Stimulated activated naive CD4-positive, alpha-beta T cell treated with Interleukin-2 at 50 U/mL for 16 hours (primary cell): ENCODE measurements at places on chromosomes 5 and 9.

- DNase-seq, result no peak
Observed at GRCh38 chr5:91171322-91171721, 211.8 kb downstream of the ARRDC3 start.

DNA sequence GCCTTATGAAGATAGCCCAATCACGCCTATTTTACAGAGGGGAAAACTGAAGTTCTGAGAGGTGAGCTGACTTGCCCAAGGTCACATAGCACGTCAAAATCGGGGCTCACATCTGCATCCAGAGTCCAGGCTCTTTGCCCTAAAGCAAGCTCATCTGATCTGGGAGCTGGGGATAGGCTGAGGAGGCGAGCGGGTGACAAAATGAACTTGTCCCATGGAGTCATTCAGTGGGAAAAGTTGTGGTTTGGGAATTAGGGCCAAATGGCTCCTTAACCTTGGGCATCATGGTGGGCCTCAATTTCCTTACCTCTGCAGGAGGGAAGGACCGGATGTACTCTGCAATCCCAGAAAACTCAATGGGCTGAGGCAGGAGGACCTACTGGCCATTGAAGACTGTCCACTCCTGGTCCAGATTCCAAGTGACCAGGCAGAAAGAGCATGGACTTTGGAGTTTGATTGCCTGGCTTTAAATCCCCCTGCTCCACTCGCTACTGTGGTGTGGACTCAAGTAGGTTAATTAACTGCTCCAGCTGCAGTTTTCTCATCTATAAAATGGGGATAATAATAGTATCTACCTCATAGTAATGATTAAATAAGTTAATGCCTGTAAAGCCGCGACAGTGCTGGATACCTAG is 160.4 kb downstream of the RGS3 start:
- no peak for DNase-seq

DNA sequence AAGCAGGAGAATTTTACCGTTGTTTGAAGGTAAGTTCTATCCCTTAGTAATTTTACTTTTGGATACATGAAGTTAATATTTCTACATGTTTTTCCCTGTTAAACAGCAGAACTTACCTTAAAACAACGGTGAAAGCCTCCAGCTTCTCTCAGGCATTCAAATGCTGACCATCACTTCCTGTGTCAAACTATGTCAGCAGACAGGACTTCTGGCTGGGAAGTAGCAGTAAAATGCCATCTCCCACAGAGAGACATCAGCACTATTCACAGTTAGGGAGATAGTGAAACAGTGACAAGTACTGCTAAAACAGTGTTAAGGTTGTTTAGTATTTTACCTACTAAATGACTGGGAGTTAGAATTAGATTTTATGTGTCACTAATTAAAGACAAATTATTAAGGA is 34.2 kb upstream of the GOLGA1 start:
- no peak for DNase-seq

DNA sequence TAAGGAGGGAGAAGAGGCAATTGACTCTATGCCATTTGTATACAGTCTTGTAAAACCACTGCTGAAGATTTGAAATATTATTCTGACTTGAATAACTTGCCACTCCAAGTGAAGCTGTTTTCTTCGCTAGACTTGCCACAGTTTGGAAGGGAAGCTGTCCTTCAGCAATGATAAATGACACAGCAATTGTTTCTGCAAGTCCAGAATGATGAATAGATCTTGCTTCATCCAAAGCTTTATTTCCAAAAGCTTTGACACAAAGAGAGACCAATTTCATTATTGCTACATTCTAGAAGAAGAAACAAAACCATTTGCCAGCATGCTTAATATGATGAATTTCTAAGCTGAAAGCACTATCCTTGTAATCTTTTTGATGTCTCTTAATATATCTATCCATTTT is 73.7 kb downstream of the ZNF366 start:
- DNase-seq, result no peak

GRCh38 chr5:153905219-153905618 is 133.5 kb downstream of the FAM114A2 start:
- no peak for DNase-seq

GRCh38 chr5:61132559-61132958 is 29.7 kb downstream of the SMIM15 start:
- no peak for DNase-seq
